MV-4-11 (cell line): ENCODE measurements at places on chromosomes 13 and 19.

DNA sequence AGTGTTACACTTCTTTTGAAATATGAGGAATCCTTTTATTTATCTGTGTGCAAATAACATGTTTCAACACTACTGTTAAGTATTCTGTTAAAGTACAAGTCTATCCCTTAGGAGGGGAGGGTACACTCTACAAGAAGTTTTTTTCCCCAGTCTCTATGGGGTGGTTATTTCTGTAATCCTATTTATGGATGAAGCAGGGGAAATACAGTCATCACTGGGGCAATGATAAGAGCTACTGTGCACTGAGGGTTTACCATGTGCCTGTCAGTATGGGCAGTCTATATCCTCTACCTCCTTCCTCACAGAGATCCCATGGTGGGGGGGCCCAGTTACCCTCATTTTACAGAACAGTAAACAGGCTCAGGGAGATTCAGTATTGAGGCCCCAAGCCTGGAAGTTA, 16.6 kb upstream of the TRIM13 start:
- DNase-seq: peak; percentile 30

DNA sequence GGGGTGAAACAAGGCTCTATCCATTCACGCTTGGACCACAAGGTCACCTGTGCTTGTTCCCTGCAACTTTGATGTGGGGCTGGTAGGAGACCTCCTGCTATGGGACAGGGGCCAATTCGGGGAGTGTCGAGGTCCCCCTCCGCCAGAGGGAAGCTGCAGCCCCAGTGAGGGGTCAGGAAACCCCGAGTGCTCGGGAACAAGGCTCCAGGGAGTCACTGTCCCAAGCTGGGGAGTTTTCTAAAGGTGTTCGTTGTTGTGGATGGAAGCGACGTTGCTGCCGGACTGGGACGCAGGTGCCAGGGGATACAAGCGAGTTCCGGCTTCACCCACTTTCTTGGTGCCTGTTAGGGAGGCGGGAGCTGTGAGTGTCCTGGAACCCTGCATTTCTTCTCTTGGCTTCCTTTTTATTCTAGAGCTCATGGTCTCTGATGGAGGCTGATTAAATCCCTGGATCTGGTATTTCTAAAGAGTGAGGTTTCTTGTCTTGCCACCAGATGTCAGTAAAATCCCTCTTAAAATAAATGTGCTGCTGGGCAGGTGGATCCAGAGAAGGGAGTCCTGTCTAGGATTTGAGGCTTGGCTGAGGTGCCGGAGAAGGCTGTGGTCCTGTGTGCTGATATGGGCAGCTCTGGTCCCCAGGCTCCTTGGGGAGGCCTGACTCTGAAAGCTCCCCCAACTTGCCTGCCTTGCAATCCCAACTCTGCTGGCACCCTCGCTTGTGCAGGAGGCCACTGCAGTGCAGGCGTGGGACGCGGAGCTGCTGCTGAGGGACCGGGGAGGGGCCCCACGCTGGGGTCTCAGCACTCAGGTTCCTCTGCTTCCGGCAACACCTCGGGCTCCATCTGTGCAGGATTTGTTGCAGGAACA, 153.9 kb downstream of the TEX29 start:
- peak; percentile 9 for DNase-seq

- DNase-seq: no peak
Observed at GRCh38 chr19:6286676-6287075, 6.9 kb upstream of the MLLT1 start.

DNA sequence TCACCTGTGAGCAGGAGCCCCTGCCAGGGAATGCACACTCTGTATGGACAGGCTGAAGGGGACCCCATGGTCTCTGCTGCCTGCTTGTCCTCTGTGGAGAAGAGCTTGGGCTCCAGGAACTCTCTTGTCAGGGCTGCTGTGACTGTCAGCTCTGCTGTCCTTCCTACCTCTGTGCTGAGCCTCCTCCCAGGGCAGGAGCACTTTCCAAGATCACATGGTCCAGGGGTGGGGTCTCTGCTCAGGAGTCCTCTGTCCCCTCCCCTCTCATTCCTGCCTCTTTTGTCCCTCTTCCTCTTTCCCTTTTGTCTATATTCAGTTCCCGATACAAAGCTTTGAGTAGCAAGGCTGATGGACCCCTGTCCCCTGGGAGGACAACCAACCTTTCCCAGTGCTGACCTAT, at the start of gene CEACAM7:
TSS of gene CEACAM7 (minus strand) at position 173 of the 400 bp plus-strand sequence. CDS start at position 68, 105 bp downstream.
- no peak for DNase-seq

DNA sequence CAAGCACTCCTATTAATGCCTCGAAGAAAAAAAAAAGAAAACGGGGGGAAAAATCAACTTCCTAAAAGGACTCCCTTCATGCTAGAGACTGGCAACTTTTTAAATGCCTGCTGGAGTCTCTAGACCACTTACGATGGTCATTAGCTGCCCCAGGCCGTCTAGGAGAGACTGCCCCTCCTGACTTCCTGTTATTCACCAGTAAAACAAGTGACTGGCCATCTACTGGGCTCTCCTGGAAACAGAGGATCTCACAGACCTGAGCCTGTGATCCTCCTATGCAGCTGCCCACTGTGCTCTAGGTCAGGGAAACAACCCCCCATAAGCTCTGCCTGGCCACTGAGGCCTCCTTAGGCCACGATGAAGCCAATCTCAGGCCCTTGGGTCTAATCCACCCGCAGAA, 7.4 kb downstream of the ZNF266 start:
- no peak for DNase-seq

DNA sequence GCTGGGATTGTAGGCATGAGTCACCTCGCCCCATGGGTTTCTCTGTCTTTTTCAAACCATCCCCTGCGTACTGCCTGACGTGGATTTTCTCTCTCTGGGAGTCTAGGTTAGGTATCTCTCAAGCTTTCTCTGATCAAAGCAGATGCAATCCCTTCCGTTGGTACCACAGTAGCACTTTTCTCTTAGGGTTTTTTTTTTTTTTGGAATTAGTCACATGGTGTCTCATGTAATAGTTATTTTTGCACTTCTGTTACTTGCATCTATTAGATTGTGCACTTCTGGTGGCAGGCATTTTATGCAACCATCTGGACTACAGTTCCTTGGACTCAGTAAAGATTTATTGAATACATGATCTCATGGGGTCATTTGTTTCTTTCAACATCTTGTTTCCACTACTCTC, 72.1 kb downstream of the GPC6 start:
- no peak for DNase-seq

GRCh38 chr13:35475960-35476943, at the start of gene MAB21L1:
Gene MAB21L1 (minus strand): TSS chr13:35476689. CDS start chr13:35476138, 551 bp downstream.
- peak; percentile 59 for DNase-seq

- DNase-seq: peak; percentile 5
Observed at GRCh38 chr13:45064889-45065288, 55.4 kb upstream of the GTF2F2 start.

DNA sequence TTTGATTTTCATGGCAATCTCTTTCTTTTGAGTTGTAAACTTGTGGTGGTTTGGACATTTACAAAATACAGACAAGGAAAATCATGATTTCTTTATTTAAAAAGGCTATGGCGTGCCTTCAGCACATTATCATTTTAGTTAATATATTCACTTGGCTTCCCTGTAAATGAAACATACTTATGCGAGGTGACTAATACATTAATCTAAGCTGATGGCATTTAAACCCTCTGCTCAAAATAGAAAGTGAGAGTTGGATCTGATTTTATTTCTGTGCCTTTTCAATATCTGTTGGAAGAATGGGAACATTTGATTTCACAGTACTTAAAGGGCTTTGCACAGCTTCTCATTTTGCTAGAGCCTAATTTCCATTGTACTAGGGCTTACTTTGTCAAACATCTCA, 289.8 kb downstream of the MTUS2 start:
- no peak for DNase-seq

DNA sequence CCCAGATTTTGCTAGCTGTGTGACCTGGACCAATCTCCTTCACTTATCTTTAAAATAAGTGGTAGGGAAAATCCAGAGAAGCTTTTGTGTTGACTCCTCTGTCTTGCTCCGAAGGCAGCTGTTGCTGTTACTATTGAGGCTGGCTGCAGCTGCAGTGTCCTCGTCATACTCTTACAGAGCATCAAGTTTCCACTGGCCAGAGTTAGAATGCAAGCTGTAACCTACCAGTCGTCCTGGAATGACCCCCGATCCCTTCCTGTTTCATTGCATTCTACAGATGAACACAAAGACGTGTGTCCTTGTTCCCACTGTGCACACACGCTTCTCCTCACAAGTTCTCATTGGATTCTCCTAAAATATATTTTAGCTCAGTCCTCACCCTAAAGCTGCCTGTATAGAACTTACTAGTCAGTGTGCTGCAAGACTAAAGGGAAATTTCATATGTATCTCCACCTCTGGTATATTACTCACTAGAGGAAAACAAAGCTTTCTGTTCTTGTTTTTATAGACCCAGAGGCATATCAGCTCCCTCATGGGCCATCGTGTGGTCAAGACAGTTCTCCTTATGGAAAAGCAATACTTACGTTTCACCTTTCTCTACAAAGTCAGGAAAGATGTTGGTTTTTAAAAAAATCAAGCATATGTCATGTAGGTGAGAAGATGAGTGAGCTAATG, 589.8 kb downstream of the LMO7 start:
- DNase-seq: no peak

DNA sequence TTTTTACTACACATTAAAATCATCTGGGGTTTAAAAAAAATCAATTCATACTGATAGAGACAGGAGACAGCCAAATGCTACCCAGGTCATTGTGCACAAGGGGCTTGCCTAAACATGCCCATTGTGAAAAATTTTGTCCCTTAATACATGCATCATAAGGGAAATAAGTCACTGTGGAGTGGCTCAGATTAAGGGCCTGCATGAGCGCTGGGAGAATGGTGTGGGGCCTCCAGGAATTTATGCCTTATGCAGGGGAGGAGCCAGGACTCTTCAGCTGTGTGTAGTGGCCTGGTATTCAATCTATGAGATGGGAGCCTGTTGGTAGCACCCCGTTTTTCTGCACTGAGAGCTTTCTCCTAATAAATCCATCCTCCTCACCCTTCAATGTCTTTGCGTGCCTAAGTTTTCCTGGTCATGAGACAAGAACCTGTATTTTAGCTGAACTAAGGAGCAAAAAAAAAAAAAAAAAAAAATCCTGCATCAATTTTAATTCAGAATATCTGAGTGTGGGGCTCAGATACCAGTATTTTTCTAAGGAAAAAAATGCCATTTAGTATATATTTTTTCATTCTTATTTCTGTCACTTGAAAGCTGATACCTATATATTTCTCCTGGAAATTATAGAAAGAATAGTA, 997.6 kb upstream of the ATXN8OS start:
- no peak for DNase-seq

DNA sequence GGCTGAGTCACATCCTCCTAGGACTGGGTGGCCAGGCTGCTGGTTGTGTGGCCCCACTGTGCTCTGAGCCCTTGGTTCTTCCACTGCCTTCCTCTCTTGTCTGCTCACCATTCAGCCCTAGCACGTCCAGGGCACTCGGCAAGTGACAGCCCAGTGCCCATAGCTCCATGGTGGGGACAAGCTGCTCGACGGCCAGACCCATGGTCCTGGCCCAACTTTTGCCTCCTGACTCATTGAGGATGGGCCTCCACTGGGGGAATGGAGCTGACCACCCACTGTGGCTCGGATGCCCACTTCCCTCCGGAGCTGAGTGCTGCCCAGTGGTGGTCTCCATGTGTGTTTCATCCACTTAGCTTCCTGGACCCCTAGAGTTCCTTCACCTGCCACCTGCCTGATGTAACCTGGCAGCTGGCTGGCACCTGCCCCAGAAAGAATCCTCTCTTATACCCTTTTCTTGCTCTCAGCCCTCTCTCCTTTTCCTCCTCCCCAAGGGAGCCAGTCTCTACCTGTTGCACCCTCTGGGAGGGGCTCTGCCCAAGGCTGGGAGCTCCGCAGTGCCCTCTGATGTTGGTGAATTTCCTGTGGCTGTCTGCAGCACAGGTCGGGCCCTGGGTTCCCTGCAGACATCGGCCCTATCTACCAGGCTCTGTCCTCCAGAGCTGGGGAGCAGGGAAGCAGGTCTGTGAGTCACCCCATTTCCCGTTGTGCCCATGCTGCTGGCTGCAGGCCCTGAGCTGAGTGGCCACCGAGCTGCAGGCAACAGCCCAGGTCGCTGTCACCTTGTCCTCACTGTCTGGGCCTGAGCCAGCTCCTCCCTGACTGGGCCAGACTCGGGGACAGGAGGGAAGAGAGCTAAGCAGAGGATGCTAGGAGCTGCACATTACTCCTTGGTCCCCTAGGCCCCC, 7.4 kb downstream of the CHST8 start:
- no peak for DNase-seq

GRCh38 chr13:94435604-94436226, 43.8 kb downstream of the DCT start:
- peak; percentile 33 for DNase-seq

DNA sequence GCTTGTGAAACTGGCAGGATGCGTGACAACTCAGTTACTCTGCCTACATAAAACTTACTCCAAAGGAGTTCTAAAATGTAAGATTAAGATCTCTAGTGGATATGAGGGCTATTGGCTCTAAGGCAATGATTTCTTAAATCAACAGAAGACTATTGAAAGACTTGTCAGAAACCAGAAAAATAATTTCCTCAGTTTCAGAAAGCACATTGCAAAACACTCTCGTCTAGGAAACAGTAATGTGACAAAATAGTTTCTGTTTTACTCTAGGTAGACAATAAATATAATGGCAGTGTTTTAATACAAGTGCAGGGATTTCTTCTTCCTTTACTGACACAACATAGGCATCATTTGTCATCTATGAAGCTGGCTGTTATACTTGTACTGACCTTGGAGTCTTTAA, 230.1 kb downstream of the KCTD12 start:
- peak; percentile 35 for DNase-seq

GRCh38 chr13:28606466-28606865, 52.5 kb upstream of the POMP start:
- DNase-seq: no peak

DNA sequence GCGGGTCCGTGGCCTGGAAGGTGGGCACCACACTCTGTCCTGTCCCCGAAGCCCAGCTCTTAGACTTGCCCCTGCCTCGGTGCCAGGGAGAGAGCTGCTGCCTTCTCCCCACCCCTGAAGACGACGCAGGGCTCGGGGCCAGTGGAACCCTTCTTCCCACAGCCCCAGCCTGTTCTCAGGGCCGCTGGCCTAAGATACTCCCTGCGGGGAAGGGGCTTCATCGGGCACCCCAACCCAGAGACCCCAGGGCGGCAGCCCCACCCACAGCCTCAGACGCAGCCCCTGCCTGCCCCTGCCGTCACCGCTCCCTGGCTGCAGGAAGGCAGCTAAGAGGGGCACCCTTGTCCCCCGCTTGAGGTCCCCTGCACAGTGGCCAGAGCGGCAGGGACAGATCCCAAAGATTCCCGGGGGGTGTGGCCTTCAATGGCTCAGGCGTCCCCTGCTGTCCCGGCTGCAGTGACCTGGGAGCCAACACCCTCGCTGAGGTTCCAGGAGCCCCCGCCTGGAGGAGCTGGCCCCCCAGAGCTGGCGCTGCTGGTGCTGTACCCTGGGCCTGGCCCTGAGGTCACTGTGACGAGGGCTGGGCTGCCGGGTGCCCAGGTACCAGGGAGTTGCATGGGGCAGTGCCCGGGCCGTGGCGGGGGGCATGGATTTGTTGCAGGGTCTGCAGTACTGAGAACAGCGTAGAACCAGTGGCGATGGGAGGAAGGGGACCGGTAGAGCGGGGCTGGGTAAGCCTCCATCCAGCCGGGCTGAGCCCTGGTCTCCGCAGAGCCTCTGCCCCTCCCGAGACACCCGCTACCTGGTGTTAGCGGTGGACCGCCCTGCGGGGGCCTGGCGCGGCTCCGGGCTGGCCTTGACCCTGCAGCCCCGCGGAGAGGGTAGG, 1.0 kb downstream of the AMH start:
- no peak for DNase-seq
